SIG-M5 (cell line): ENCODE measurements at places on chromosomes 6 and 20.

DNA sequence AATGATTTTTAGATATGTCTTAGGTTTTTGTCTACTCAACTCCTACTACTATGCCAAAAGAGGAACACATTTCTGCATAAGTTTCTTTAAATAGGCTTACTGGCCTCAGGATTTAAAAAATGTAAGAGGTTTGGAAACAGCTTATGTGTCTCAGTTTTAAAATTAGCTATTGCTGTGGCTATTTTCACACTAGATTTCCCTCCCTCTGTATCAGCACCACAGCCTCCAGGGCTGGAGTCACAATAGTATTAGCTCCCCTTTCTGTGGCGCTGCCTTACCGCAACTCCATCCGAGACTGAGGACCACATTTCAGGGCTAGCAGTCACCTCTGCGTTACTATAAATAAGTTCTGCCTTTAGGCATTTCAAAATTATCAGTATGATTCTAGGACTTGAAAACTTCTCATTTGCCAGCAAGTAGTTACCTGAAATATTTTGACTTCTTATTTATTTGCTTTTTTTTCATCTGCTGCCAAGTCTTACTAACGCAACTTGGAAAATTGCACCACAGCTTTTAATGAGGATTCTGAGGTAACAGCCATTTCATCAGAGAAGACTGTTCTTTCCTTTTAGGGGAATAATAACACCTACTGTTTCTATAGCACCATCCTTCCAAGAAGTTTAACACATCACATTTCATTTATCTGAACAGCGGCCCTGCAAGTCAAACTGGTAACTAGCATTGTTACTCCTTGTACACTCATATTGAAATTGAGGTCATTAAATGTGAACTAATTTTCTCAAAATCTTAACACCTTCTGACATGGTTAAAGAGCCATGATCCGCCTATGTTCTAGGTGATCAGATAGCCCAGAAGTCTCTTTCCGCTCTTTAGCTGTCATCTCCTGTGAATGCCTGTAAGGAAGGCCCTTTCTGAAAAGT lies 105.9 kb downstream of the GJA10 start:
- DNase-seq, result no peak

- DNase-seq, result no peak
Measured at GRCh38 chr6:31143148-31143547, 4.3 kb upstream of the PSORS1C2 start.

- DNase-seq, result no peak
Measured at GRCh38 chr6:170098428-170099170, 192.3 kb downstream of the DLL1 start.

DNA sequence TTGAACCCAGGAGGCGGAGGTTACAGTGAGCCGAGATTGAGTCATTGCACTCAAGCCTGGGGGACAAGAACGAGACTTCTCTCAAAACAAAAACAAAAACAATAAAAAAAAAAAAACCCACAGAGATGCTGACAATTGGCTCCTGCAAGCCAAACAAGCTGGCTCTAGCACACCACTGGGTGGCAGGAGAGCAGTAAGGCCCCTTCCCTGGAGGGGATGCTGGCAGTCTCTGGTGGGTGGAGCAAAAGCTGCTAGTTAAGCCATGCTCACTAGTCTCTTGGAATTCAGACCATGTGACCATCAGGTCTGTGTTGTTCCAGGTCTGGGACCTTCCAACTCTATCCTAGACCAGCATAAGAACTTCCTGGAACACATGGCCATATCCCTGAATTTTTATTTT lies 18.9 kb upstream of the DSN1 start:
- DNase-seq, result no peak

GRCh38 chr20:19851861-19852260 lies 93.8 kb downstream of the RIN2 start:
- DNase-seq, result no peak

- DNase-seq, result peak; percentile 82
Measured at GRCh38 chr20:24948939-24949679, at the start of gene CST7. TSS of gene CST7 (plus strand) at chr20:24949269. CDS start at chr20:24949506, 237 bp downstream.

DNA sequence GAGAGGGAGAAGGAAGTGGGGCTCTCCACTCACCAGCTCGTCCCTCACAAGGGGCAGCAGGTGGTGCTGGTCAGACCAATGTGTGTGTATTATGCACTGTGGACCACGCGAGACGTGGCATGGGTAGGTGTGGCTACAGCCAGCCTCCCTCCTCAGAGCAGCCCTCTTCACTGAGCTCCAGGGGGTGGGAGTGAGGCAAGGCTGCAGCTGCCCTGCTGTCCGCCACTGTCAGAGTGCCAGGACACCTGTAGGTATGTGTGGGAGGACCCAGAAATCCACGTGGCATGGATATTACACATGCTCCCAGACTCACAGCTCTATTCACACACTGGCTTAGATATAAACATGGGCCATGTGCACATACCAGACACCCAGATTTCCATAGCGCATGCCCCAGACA lies 90.3 kb downstream of the VEGFA start:
- DNase-seq, result no peak

DNA sequence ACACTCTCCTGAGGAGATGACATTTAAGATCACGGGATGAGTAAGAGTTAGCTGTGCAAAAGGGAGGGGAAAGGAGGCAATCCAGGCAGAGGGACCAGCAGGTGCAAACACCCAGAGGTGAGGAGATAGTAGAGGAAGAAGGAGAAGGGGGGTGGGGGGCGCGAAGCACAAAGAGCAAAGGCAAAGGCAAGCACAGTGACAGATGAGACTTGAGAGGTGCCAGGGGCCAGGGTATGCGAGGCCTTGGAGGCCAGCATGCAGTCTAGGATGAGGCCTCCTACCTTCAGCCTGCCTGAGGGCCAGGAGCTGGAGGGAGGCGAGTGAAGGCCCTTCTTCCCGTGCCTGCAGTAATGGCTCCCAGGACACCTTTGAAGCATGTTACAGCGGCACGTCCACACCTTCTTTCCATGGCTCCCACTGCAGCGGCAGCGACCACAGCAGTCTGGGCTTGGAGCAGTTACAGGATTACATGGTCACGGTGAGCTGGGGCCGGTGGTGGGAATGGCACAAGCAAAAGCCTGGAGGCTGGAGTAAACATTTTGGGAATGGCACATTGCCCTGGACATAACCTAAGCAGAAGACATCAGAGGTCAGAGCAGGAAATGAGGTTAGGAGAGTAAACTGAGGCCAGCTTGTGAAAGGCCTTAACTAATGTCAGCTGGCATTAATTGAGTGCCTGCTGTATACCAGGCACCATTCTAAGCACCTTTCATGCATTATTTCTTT lies 18.6 kb downstream of the CCM2L start:
- DNase-seq, result no peak

GRCh38 chr6:44668391-44668930 lies 281.0 kb downstream of the CDC5L start:
- DNase-seq, result no peak

- DNase-seq, result no peak
Measured at GRCh38 chr6:39902786-39903465, 31.3 kb downstream of the MOCS1 start.

DNA sequence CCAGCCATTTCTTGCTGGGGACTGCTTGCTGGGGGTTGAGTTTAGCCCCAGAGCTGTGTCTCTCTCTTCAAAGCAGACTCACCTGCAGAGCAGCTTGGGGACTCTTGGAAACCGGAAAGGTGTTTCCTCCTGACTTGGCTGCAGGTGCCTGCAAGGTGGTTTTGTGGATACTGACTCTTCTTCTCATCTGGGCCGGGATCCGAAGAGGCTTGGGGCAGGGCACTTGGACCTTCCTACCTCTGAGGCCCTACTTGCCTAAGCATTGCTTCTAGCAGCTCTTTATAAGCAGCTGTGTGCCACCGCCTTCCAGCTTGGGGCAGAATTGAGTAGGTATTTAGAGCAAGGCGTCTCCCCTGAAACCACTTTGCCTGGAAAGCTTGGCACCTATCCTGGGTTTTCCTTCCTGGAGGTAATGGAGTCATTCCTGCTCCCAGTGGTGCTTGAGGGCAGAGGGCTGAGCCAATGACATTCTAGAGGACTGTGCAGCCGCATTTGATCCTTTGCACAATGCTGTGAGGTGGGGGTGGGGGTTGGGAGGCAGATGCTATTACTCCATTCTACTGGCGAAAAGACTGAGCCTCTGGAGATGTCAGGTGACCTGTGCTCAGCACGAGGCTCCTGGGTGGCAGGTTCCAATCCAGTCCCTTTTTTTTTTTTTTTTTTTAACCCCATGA lies 3.4 kb upstream of the CTSZ start:
- no peak for DNase-seq

- DNase-seq, result no peak
Measured at GRCh38 chr6:14035874-14036273, 81.7 kb upstream of the CD83 start.

GRCh38 chr6:126107475-126108166 lies 121.3 kb downstream of the TRMT11 start:
- no peak for DNase-seq

- DNase-seq, result no peak
Measured at GRCh38 chr20:37992802-37993409, 40.4 kb downstream of the TTI1 start.

- no peak for DNase-seq
Measured at GRCh38 chr20:31237763-31238162, 19.7 kb upstream of the DEFB115 start.

GRCh38 chr20:25579081-25579770 lies 6.1 kb downstream of the NINL start:
- DNase-seq, result no peak

- DNase-seq, result no peak
Measured at GRCh38 chr6:26536571-26537159, 1.5 kb upstream of the HMGN4 start.
